Activated T-helper 2 cell treated with anti-CD3 and anti-CD28 coated beads, Interferon-gamma antibody, Interleukin-2, Interleukin-4, amounts not matched to agents 10 μg/mL and 5 μg/mL and 100 μg/mL, durations not matched to agents 14 hours and 24 hours and 36 hours (primary cell): ENCODE measurements at places on chromosomes 7 and 10. TPM values are rescaled to one million over a fixed set of nuclear protein-coding genes. Genes with fewer than 3 reads are reported as not detected.

GRCh38 chr10:89337484-89337883 is 9.7 kb downstream of the IFIT3 start:
- no peak for DNase-seq

GRCh38 chr7:124440081-124440480 is 325.5 kb downstream of the GPR37 start:
- DNase-seq = no peak

GRCh38 chr10:75209086-75209920 is 1.3 kb upstream of the VDAC2 start:
- no peak for DNase-seq

DNA sequence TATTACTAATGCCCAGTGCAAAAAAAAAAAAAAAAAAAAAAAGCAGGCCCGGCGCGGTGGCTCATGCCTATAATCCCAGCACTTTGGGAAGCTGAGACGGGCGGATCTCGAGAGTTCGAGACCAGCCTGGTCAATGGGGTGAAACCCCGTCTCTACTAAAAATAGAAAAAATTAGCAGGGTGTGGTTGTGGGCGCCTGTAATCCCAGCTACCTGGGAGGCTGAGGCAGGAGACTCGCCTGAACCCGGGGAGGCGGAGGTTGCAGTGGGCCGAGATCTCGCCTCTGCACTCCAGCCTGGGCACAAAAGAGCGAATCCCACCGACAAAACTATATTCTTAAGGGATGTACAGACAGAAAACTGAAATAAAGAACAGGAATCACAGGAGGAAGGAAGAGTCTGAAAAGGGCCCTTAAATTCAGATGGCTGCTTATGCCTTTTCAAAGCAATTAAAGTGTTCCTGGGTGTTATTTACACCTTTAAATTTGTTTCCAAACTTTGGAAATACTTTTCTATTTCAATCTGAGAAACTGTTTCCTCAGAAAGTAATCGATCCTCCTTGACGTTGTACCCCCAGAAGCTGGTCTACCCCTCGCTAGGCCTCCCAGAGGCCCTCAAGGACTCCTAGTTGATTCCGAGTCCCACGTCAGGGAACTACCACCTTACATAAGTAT is 2.0 kb upstream of the KMT2E start:
- peak; percentile 19 for DNase-seq

- DNase-seq = no peak
Observed at GRCh38 chr10:7173948-7174347, 236.9 kb downstream of the SFMBT2 start.

- DNase-seq = no peak
Observed at GRCh38 chr7:92830027-92830426, 6.3 kb downstream of the CDK6 start.

- no peak for DNase-seq
Observed at GRCh38 chr10:130575756-130576285, 439.6 kb downstream of the GLRX3 start.

The SEMA3A gene
- 0.25 TPM in 2 replicates for total RNA-seq

The C10orf62 gene
- total RNA-seq = not detected in 2 replicates

The PRLHR gene
- total RNA-seq = not detected in 2 replicates
